Small intestine (tissue), 16 donors: ENCODE measurements at places on chromosomes 6 and 20.

DNA sequence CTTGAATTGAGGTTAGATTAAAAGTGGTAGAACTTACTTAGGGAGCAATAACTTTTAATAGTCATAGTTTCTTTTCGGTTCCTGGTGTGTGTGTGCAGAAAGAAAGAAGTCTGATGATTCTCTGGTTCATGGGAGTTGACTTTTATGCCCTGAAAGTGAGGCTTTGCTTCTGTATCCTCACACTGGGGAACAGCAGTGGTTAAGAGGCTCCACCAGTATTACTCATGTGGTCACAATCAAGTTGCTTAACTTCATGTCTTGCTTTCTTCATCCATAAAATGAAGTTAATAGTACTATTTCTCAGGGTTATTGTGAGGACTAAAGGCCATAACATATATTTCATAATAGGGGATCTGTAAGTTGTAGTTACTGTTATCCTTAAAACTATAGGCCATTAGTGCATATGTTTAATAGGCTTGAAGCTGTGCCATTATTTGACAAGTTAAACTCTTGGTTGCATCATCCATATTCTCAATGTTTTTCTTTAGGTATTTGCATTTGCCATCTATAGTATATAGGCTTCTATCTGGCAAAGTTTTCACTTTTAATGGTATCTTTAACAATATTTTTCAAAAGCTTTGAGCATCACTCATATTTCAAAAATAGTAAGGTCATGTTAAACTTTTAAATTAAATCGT lies 262.4 kb downstream of the PLCB1 start:
- no peaks in the 10 kb centered on the region for H3K36me3 ChIP-seq
- H3K4me3 ChIP-seq, result no peak overlapping the region

- no peak overlapping the region for H3K4me3 ChIP-seq
- peak; percentile 50 for DNase-seq
- no peaks in the 10 kb centered on the region for H3K36me3 ChIP-seq
- H3K4me1 ChIP-seq, result no peaks in the 10 kb centered on the region
- no peak overlapping the region for H3K27ac ChIP-seq
Measured at GRCh38 chr6:123323452-123324329, 313.1 kb downstream of the TRDN start.

DNA sequence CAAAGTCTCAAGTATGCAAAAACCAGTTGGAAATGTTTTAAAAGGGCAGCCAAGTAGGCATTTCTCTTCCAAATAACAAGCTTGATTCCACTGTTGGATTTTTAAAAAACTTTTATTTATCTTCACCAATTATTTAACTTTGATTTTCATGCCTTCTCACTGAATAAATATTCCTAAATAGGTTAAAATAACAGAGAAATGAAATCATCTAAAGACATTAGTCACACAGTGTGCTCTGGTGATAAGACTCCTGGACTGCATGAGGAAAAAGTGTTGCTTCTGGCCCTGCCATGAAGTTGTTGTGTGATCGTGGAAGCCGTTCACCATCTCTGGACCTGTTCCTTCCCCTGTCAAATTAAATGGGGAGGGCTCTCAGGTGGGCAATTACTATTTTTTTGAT lies 33.8 kb upstream of the IGF2R start:
- H3K4me3 ChIP-seq, result no peak overlapping the region
- DNase-seq, result no peak

DNA sequence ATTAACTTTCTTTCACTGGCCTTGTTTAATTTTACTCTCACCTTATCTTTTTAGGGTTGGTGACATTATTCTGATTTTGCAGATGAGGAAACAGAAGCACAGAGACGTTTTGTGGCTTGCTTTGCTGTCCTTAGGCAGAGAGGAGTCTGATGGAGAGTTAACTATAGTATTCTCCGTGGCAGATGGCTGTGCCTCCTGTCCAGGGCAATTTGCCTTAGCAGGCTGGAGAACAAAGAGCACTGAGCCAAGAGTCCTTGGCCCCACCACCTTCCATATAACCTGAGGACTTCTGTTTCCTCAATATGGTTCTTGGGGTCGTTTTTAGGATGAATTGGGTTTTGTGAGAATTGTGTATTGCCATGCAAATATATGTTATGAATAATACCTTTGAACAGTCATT lies 71.4 kb upstream of the BACH2 start:
- H3K4me1 ChIP-seq, result no peaks in the 10 kb centered on the region
- DNase-seq, result no peak
- no peaks in the 10 kb centered on the region for H3K36me3 ChIP-seq
- no peak overlapping the region for H3K4me3 ChIP-seq
- no peak overlapping the region for H3K27ac ChIP-seq

GRCh38 chr20:38126932-38127621 lies 38.0 kb downstream of the TGM2 start:
- H3K4me1 ChIP-seq, result peaks cover 22% of the 10 kb centered on the region
- no peak overlapping the region for H3K4me3 ChIP-seq
- H3K27me3 ChIP-seq, result no peaks in the 10 kb centered on the region
- peak overlapping the region; percentile 57 for H3K27ac ChIP-seq
- DNase-seq, result peak; percentile 79

GRCh38 chr20:21235484-21236445 lies 67.4 kb upstream of the XRN2 start:
- peak; percentile 54 for DNase-seq
- no peak overlapping the region for H3K4me3 ChIP-seq
- no peaks in the 10 kb centered on the region for H3K4me1 ChIP-seq
- no peaks in the 10 kb centered on the region for H3K27me3 ChIP-seq

- DNase-seq, result no peak
- no peak overlapping the region for H3K4me3 ChIP-seq
- no peaks in the 10 kb centered on the region for H3K4me1 ChIP-seq
- peaks cover 6% of the 10 kb centered on the region for H3K36me3 ChIP-seq
- H3K27me3 ChIP-seq, result no peaks in the 10 kb centered on the region
Measured at GRCh38 chr6:7617801-7618764, 28.1 kb downstream of the SNRNP48 start.

- H3K27ac ChIP-seq, result no peak overlapping the region
- H3K36me3 ChIP-seq, result no peaks in the 10 kb centered on the region
- no peak for DNase-seq
- H3K4me3 ChIP-seq, result no peak overlapping the region
Measured at GRCh38 chr6:170046791-170047626, 243.9 kb downstream of the DLL1 start.

DNA sequence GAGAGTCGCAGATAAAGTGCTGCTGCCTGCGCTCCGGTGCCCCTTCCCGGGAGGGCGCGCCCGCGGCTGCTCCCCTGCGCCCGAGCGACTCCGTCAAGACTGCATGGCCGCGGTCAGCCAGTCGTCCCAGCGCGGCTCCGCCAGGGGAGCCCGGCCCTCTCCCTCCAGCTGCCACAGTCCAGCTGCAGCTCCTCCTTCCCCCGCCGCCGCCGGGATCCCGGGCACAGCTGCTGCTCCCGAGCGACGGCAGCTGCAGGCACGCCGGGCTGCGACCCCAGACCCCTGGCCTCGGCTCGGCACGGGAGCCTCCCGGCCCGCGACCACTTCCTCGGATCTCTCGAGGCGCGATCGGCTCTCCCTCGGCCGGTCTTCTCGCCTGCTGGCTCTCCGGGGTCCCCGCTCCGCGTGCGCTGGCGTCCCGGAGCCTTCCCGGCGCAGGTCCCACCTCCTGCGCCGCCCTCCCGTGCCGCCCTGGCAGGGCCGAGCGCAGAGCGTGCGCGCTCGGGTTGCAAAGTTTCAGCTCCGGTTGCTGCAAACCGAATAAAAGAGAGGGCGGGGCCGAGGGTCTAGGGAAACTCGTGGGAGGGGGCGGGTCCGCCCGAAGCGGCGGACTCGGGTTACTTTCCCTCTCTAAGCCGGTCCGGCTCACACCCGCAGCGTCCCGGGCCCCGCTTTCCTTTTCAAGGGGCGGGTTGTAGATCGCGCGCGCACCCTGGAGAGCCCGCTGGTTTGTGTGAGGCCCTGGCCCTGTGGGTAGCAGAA lies at the start of gene CNKSR3:
Gene CNKSR3, minus strand, starts transcription at position 542 of the 762 bp plus-strand sequence. CDS start 571 bp downstream, outside the sequence.
- H3K36me3 ChIP-seq, result peaks cover 6% of the 10 kb centered on the region
- peak within 1 kb of the TSS; percentile 98 for H3K27ac ChIP-seq
- H3K27me3 ChIP-seq, result no peaks in the 10 kb centered on the region
- H3K4me3 ChIP-seq, result peak within 1 kb of the TSS; percentile 88

GRCh38 chr6:101462576-101462975 lies 69.1 kb downstream of the GRIK2 start:
- no peaks in the 10 kb centered on the region for H3K4me1 ChIP-seq
- no peaks in the 10 kb centered on the region for H3K27me3 ChIP-seq
- DNase-seq, result no peak
- no peak overlapping the region for H3K4me3 ChIP-seq
- no peaks in the 10 kb centered on the region for H3K36me3 ChIP-seq
- H3K27ac ChIP-seq, result no peak overlapping the region

DNA sequence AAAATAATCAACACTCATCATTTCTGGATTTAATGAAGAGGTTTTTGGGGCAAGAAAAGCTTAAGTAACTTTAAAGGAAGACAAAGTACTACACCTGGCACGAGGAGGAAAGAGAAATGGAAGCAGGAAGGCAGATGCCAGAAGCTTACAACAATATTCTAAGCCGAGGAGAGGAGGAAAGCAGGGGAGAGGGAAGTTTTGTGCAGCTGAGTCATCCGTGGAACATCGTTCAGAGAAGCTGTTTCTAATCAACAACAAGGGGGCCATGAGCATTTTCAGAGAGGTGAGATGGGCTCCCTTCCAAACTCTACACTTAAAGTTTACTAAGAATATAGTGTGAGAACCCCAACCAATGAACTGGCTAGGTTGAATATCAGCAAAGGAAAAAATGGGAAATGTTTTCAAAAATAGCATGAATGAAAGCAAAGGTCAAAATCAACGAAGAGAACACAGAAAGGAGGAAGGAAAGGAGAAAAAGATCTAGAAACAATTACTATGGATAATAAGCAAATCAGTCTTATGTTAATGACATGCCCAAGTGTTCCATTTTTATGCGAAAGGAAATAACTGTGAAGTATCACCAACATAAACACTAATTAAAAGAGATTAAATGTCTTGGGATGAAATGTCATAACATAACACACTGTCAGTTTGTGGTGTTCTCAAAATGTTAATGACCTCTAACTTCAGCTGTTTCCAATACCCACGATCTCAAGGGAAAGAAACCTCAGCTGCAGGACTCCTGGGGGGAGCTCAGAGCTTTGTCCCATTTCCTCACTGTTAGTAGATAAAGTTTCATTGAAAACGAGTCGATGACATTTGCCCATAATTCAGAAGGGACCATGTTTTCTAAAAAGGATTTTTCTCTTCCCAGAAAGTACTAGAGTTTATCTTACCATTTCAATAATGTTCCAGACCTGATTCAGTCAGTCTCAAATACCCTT lies 203.4 kb upstream of the STXBP5 start:
- no peaks in the 10 kb centered on the region for H3K27me3 ChIP-seq
- H3K4me3 ChIP-seq, result no peak overlapping the region
- H3K27ac ChIP-seq, result no peak overlapping the region
- H3K36me3 ChIP-seq, result no peaks in the 10 kb centered on the region
- DNase-seq, result no peak

- no peak for DNase-seq
- no peaks in the 10 kb centered on the region for H3K27me3 ChIP-seq
- no peaks in the 10 kb centered on the region for H3K4me1 ChIP-seq
- no peaks in the 10 kb centered on the region for H3K36me3 ChIP-seq
- no peak overlapping the region for H3K27ac ChIP-seq
Measured at GRCh38 chr6:54299542-54300269, 8.5 kb upstream of the TINAG start.

DNA sequence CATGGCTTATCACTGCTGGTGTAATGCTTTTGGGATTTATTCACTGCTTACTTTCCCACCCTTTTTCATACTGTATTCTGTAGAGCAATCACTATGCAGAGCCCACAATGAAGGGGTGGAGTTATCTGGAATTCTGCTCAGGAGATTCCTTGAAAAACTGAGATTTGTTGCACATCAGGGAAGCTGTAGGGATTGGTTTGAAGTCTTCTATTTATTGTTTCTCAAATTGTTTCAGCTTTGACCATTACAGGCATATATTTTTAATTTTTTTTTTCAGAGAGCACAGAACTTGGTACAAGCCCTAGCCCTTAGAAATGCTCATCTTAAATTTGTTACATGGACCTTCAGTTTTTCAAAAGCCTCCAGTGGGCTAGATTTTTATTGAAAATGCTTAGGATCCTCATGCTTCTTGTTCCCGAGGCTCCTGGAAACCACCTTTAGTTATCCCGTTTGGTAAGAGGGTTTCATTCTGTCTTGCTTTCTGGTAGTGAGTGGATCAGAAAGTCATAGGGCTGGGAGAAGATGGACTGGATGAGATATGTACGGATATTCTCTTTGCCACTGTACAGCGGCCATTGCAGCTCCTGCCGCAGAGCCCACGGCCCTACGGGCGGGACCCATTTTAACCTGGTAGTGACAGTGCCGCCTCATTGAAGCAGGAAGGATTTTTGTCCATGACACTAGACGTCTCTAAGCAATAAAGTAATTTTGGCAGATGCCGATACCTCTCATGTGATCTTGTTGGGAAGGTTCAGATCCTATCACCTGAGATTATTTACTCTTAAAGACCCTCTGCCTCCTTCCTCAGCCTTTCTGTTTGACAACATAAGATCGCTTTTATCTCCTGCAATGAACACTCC lies 45.3 kb upstream of the ZNF184 start:
- peak overlapping the region; percentile 68 for H3K4me3 ChIP-seq
- H3K27me3 ChIP-seq, result peaks cover 37% of the 10 kb centered on the region
- no peak overlapping the region for H3K27ac ChIP-seq

GRCh38 chr6:125904871-125905270 lies 51.7 kb upstream of the HINT3 start:
- peaks cover 30% of the 10 kb centered on the region for H3K36me3 ChIP-seq
- DNase-seq, result no peak
- peaks cover 7% of the 10 kb centered on the region for H3K4me1 ChIP-seq
- no peak overlapping the region for H3K27ac ChIP-seq

GRCh38 chr6:108024427-108025073 lies 50.0 kb downstream of the OSTM1 start:
- H3K36me3 ChIP-seq, result no peaks in the 10 kb centered on the region
- H3K4me3 ChIP-seq, result no peak overlapping the region
- DNase-seq, result no peak
- H3K27ac ChIP-seq, result no peak overlapping the region
- no peaks in the 10 kb centered on the region for H3K4me1 ChIP-seq

- peaks cover 2% of the 10 kb centered on the region for H3K36me3 ChIP-seq
- H3K27me3 ChIP-seq, result no peaks in the 10 kb centered on the region
- H3K4me1 ChIP-seq, result no peaks in the 10 kb centered on the region
- DNase-seq, result no peak
- H3K27ac ChIP-seq, result no peak overlapping the region
Measured at GRCh38 chr6:106620931-106621672, 8.2 kb downstream of the RTN4IP1 start.

- H3K4me3 ChIP-seq, result peak within 1 kb of the TSS; percentile 76
- H3K36me3 ChIP-seq, result no peaks in the 10 kb centered on the region
- H3K27me3 ChIP-seq, result no peaks in the 10 kb centered on the region
- peak; percentile 85 for DNase-seq
- H3K27ac ChIP-seq, result peak within 1 kb of the TSS; percentile 94
Measured at GRCh38 chr20:6122873-6123648, at the start of gene FERMT1. FERMT1 (minus strand) TSS chr20:6123030; CDS start chr20:6119554, 3,476 bp downstream.
